Germinal center (tissue), 1 donor: ENCODE measurements at places on chromosomes 2 and 18.

- DNase-seq, result no peak
Measured at GRCh38 chr2:232504438-232504837, 15.8 kb upstream of the PRSS56 start.

DNA sequence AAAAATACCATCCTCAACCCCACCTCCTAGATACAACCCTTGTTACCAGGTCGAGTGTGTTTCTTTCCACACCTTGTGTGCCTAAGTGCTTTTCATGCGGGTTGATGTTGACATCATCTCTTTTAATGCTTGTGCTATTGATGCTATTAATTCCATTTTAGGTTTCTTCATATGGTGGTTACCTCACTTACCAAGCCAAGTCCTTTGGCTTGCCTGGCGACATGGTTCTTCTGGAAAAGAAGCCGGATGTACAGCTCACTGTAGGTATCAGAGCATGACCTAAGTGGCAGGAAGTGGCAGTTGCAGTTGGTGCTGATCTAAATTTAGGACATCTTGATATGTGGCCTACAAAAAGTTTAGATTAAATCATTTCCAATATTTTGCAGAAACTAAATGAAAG, 149.9 kb upstream of the TTC39C start:
- DNase-seq, result peak; percentile 28

DNA sequence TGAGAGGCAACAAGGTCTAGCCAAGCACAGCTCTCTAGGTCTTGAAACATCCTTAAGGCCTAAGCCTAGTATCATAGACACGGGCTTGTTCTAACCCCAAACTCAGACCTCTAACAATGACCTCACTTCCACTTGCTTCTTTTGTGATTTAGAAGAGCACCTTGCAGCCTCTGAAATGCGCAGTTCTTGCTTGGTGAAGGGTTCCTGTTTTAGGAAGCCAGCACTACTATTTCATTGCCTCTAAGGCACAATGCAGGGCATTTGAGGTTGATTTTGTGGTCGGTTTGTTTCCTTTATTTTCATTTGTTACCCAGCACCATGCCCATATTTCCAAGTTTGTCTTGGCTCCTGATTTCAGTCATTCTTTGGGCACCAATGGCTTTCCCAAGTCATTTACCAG, 117.0 kb upstream of the CYP1B1 start:
- DNase-seq, result no peak

DNA sequence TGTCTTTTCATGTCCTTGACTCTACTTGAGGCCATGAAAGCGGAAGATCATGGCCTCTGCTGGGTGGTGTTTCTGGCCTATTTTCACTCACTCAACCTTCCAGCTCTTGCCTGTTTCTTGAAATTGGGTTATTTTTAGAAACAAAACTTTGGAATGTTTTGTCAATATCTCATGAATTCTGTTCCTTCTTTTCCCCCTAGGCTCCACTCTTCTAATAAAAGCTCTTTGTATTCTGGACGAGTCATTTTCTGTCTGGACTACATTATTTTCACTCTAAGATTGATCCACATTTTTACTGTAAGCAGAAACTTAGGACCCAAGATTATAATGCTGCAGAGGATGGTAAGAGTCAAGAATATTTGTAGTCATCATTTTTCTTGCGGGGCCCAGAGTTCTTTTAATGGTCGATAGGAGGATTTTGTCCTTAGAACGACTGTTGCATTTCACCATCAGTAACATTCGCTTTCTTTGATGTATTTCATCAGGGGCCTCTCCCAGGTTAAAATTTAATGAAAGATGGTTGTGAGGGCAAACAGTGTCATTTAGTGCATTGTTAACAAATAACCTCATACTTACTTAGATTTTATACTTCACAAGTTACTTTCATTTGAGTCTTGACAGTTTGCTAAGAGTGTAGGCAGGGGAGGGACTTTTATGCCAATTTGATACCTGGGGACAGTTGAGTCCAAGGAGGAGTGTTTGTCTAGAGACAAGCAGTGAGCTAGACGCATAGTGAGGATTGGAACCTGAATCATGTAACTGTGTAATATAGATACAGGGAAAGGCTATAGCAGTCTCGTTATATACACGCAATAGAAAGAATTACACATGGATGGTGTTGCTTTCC, 64.6 kb downstream of the TRPM8 start:
- DNase-seq, result no peak

- DNase-seq, result no peak
Measured at GRCh38 chr2:200310545-200310971, 4.1 kb downstream of the SPATS2L start.
